Type B pancreatic cell (in vitro differentiated cells): ENCODE measurements at places on chromosomes 5 and 9. TPM values are rescaled to one million over a fixed set of nuclear protein-coding genes. Genes with fewer than 3 reads are reported as not detected.

- no peak for DNase-seq
Observed at GRCh38 chr9:652914-653313, 188.6 kb upstream of the DMRT1 start.

GRCh38 chr5:135488727-135489465, 36.7 kb upstream of the TIFAB start:
- DNase-seq = peak; percentile 84

DNA sequence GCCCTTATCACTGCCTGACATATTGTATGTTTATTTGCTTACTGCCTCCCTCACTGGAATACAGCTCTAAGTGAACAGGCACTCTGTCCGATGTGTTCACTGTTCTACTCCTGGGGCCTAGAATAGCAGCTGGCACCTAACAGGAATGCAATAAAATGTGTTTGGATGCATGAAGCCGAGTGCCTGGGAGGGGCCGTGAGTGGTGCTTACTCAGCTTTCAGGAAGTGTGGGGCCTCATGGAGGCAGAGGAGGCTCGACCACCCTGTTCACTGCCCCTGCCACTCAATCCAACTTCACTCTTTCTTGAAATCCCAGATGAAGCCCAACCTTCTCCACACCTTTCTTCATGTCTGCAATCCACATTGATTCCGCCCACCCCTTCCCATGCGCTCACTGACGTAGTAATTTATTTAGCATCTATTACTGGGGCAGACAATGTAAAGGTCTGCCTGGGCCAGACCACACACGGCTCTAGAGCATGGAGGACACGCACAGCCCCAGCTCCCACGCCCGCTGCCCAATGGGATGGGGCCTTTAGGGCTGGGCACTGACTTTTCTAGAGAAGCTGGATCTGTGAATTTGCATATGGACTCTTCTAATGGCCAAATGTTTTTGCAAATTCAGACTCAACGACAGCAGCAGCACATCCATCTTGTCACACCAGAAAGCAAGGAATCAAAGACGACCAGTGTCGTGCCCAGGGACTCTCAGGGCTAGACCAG, 21.3 kb downstream of the TBC1D9B start:
- no peak for DNase-seq

- no peak for DNase-seq
Observed at GRCh38 chr9:35518981-35519679, 29.2 kb downstream of the RUSC2 start.

CDX1 gene
- 5.0 and 13.4 TPM in 2 replicates for total RNA-seq

CNTFR gene
- total RNA-seq = 3.5 and 24.2 TPM in 2 replicates

PLPP7 gene
- 0.50 and 3.1 TPM in 2 replicates for total RNA-seq

- DNase-seq = no peak
Observed at GRCh38 chr9:129383019-129383560, 205.0 kb upstream of the IER5L start.

- no peak for DNase-seq
Observed at GRCh38 chr5:78647351-78647818, 1.2 kb downstream of the LHFPL2 start.

GRCh38 chr5:1069720-1070088, 42.2 kb downstream of the SLC12A7 start:
- no peak for DNase-seq

GRCh38 chr9:21789541-21790037, 12.8 kb upstream of the MTAP start:
- no peak for DNase-seq
